ENCODE measurements at places on chromosomes 13 and 19. TPM values are rescaled to one million over a fixed set of nuclear protein-coding genes. Genes with fewer than 3 reads are reported as not detected.

DNA sequence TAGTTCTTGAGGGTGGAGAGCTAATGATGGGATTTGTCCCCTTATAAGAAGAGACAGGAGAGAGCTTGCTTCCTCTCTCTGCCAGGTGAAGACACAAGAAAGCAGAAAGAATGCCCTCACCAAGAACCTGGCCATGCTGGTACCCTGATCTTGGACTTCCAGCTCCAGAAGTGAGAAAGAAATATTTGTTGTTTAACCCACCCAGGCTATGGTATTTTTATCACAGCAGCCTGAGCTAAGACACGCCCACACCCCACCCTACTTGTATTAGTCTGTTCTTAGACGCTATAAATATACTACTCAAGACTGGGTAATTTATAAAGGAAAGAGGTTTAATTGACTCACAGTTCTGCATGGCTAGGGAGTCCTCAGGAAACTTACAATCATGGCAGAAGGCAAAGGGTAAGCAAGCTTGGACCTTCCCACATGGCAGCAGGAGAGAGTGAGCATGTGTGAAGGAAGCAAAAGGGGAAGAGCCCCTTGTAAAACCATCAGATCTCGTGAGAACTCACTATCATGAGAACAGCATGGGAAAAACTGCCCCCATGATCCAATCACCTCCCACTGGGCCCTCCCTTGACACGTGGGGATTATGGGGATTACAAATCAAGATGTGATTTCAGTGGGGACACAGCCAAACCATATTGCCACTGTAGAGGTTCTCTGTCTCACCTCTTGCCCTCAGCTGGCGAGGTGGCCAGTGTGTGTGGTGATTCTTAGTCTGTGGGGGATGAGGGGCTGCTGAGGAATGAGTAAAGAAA is 57.4 kb upstream of the RCBTB2 start:
- no peak for DNase-seq

DNA sequence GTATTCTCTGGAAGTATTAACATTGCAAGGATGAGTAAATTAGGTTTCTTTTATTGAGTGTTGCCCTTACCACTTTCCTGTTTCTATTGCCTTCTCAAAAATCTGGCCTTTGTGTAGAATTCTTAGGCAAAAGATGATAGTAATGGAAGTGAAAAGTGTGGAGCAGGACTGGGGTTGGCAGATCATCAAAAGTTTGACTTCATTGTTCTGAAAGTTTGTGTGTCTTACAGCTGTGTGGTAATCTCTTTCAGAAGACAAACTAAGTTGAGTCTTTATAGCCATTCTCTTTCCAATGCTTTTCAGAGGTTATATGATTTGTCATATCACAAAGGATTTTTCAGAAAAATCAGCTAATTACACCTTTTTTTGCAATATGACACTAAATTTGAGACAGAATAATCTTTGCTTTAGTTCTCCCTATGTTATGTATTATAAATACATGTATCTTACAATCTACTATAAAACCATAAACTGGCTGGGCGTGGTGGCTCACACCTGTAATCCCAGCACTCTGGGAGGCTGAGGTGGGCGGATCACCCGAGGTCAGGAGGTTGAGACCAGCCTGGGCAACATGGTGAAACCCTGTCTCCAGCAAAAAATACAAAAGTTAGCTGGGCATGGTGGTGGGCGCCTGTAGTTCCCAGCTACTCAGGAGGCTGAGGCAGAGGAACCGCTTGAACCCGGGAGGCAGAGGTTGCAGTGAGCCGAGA is 8.7 kb upstream of the KCNRG start:
- no peak for DNase-seq

- no peak for DNase-seq
Measured at GRCh38 chr13:21739771-21740170, 68.9 kb downstream of the FGF9 start.

The UBE2L5 gene
- not detected for total RNA-seq

GRCh38 chr13:33612641-33613638 is 205.0 kb upstream of the RFC3 start:
- no peak for DNase-seq

GRCh38 chr19:33348301-33349010 is 25.1 kb upstream of the CEBPG start:
- DNase-seq, result peak; percentile 41

The SIGLEC11 gene
- not detected for total RNA-seq

GRCh38 chr19:53538378-53539109 is 599 bp downstream of the ZNF331 start:
- no peak for DNase-seq

- peak; percentile 68 for DNase-seq
Measured at GRCh38 chr19:16496613-16496983, 404 bp downstream of the C19orf44 start.

Measured in fibroblast of villous mesenchyme (primary cell).